ENCODE measurements at places on chromosomes 6 and 20.
A peak's percentile ranks its signal among the peaks of the same experiment; 100 is the strongest.

DNA sequence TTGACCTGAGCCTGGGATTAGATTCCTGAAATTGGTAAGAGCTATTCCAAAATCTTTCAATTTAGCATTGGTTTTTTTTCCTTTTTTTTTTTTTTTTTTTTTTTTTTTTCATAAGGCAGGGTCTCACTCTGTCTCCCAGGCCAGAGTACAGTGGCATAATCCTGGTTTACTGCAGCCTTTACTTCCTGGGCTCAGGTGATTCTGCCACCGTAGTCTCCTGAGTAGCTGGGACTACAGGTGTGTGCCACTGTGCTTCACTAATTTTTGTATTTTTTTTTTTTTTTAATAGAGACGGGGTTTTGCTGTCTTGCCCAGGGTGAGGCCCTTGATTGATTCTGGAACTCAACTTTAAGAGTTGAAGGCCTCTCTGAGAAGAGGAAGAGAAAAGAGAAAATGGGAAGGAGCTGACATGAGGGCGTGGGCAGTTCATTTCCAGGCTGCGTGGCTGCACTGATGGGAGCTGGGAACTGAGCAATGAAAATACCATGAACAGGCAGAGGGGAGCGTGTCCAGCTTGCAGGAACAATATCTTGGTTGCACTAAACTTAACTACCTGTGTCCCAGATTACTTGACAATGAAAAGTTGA, 24.6 kb downstream of the KDM1B start:
- no peak for DNase-seq

- no peak for DNase-seq
Measured at GRCh38 chr6:128368213-128368944, 152.0 kb downstream of the PTPRK start.

GRCh38 chr20:45985573-45985972, 13.6 kb upstream of the ZNF335 start:
- DNase-seq = no peak

GRCh38 chr6:19327241-19327640, 509.9 kb upstream of the ID4 start:
- no peak for DNase-seq

DNA sequence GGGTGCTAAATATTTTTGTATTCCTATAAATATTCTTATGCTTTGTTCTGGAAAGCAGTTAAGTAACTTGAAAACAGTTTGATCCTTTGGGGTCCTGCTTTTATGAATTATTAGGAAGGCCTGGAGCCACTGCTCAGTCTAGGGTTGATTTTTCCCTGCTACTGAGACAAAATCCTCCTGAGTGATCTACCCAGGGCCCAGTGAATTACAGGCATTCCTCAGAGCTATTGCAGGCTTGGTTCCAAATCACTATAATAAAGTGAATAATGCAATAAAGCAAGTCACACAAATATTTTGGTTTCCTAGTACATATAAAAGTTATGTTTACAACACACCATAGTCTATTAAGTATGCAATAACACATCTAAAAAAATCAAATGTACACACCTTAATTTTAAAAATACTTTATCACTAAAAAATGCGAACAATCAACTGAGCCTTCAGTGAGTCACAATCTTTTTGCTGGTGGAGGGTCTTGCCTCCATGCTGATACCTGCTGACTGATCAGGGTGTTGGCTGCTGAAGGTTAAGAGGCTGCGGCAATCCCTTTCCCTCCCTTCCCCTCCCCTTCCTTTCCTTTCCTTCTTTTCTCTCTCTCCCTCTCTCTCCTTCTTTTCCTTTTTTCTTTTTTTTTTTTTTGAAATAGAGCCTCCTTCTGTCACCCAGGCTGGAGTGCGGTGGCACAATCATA, 43.0 kb downstream of the DNAAF9 start:
- DNase-seq = no peak

GRCh38 chr20:17916433-17916891, 52.1 kb downstream of the SNX5 start:
- no peak for DNase-seq

DNA sequence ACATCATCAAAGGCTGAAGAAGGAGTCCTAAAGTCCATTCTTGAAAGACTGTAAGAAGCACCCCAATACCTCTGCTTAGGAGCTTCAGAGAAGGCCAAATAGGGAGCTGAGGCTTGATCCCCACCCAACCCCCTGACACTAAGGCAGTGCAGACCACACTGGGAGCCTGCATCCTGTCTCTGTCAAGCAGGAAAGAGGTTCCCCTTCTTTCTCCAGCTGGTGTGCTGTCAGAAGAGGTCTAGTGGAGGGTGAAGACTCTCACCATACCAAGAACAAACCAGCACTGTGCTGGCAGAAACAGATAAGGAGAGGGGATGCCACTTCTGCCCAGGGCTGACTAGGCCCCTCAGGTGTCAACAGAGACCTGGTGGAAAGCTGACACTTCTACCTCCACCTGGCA, 19.9 kb downstream of the GZF1 start:
- DNase-seq = no peak

DNA sequence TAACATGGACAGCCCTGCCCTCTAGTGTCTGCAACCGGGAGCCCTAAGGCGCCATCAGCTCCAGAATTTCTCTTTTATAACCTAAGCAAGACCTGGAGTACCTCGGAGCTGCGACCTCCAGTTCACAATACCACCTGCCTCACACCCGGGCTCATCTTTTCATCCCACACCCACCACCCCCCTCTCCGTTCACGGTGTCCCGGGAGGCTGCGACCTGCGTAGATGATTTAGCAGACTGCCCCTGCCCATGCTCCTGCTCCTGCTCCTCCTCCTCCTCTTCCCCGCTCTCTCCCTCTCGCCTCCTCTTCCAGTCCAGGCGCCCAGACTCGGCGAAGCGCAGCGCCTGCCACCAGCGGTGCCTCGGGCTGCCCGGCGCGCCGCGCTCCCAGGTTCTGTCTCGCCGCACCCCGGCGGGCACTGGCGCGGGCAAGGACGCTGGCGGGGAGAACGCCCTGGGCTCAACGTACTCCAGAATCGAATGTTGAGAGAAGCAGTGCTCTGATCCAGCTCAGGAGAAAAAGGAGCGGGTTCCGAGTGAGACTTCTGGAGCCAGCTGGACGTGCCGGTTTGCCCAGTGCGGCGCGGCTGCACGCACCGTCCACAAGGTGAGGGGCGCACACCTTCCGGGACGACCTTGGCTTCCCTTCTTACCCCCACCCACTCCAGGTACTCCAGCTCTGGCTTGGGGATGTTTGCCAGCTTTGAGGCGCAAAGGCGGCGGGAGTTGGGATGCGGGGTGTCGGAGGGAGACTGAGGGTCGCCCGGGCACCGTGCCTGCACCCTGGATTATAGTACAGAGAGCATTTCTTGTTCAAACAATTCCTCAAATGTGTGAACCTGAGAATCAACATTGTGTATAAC, at the start of gene HTR1E:
HTR1E (plus strand) TSS at position 310 of the 861 bp plus-strand sequence. CDS start 77,807 bp downstream, outside the sequence.
- DNase-seq = peak; percentile 19

DNA sequence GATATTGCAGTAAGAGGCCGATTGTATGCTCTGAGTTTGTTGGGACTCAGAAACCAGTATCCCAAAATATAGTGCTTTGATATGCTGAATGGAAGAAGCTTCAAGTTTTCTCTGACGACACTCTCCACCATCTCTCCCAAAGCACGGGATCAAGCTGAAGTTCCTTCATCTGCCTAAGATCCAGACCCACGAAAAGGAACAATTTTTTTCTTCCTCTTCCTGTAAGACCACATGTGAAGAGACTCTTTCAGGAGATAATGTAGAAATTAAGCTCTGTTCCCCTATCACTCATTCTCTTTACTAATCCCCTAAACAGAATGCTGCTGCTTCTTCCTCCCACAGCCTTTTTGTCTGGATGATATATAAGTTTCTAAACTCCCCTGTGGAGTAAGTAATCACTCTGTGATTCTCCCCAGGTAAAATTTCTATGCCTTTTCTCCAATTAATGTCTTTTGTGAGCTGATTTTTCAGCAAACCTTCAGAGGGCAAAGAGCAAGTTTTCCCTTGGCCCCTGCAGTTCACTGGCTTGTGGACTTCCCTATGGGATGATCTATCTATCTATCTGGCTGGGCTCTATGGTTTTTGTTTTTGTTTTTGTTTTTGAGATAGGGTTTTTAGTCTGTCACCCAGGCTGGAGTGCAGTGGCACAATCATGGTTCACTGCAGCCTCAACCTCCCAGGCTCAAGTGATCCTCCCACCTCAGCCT, 13.5 kb upstream of the PNRC1 start:
- DNase-seq = no peak

- DNase-seq = no peak
Measured at GRCh38 chr20:64257107-64257757, 1.7 kb downstream of the PCMTD2 start.
